ENCODE measurements at places on chromosomes 7 and 10. TPM values are rescaled to one million over a fixed set of nuclear protein-coding genes. Genes with fewer than 3 reads are reported as not detected.

The DLX5 gene
- total RNA-seq = not detected

The HOXA2 gene
- 0.88 TPM for total RNA-seq

The LRRC4 gene
- total RNA-seq = 1.00 TPM

The NKX2-3 gene
- total RNA-seq = not detected

The FFAR4 gene
- 0.17 TPM for total RNA-seq

The TMEM106B gene
- total RNA-seq = 42.8 TPM

The VGF gene
- not detected for total RNA-seq

DNA sequence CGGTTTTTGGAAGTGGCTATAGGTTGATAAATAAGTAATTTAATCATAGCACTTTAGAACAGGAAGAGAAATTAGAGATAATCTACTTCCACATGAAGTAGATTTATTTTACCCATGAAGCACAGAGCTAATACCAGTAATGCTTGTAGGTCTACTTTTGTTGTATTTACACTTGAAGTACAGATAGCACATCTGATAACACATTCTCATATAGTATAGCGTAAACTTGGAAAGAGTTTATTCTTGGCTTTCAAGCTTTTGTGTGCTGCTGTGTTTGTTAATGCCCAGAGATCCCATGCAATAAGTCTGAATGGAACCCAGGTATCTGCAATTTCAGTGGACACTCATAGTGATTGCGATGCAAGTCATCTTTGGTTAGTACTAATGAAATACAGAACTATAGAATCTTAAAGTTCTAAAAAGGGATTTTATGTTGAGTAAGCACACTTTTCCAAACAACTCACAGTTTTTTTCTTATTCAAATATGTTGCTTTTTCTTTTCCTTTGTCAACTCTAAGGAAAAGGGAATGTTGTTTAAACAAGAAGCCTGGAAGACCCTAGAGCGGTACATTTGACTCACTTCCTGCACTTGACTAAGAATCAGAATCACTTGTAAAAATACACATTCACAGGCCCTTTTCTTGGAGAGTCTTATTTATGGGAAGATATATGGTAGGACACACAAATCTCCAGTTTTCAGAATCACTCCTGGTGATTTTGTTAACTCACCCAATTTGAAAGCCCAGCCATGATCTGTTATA, 105.8 kb downstream of the GNAI1 start:
- no peak overlapping the region for H3K4me3 ChIP-seq
- H3K4me1 ChIP-seq = no peaks in the 10 kb centered on the region
- no peaks in the 10 kb centered on the region for H3K27me3 ChIP-seq
- no peak overlapping the region for H3K27ac ChIP-seq
- no peaks in the 10 kb centered on the region for H3K36me3 ChIP-seq

DNA sequence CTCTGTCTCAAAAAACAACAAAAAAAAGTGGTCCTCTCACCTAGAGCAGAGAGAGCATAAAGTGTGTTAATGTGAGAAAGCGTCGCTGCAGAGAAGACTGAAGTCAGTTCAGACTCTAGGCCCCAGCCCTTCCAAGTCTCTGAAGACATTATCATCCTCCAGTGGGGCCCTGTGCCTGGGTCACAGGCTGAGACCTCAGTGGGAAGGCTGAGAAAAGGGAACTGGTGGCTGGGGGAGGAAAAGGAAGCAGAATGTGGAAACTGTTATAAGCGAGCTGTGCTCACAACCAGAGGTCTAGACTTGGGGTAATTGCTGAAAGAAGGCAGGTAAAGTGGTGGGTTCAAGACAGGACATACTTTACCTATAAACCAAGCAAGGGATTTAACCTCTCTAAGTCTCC, 4.9 kb upstream of the RRP12 start:
- H3K27ac ChIP-seq = no peak overlapping the region
- H3K27me3 ChIP-seq = no peaks in the 10 kb centered on the region
- peaks cover 4% of the 10 kb centered on the region for H3K4me1 ChIP-seq

DNA sequence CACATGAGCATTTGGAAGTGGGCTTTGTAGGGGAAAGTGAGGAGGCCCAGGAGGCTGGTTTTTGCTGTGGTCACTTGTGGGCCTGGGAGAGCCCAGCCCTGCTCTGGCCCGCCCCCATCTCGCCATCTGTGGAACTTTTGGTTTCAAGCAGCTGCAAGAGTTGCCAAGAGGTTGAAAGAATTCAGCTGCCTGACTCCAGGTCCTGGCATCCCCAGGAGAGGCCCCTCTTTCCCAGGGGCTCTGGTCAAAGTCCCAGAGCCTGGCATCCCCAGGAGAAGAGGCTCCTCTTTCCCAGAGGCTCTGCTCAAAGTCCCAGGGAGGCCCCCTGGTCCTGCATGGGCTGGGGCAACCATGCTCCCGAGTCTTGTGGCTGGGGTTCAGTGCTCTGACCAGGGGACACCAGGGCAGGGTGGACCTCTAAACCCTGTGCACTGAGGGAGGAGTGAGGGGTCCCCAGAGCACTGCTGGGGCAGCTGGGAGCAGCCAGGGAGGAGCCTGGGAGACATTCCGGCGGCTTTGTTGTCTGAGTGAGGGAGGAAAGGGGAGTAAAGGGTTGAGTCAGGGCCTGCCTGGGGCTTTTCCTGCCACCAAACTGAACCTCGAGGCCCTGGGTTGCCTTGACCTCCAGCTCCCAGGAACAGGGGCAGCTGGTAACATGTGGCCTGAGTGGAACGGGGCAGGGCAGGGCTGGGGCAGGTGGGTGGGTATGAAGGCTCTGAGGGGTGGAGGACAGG, 27.7 kb upstream of the CSGALNACT2 start:
- no peak overlapping the region for H3K4me3 ChIP-seq
- no peaks in the 10 kb centered on the region for H3K4me1 ChIP-seq
- H3K27me3 ChIP-seq = no peaks in the 10 kb centered on the region

- peaks cover 4% of the 10 kb centered on the region for H3K4me1 ChIP-seq
- H3K4me3 ChIP-seq = peak within 1 kb of the TSS; percentile 53
- no peak for DNase-seq
- H3K27me3 ChIP-seq = peaks cover 32% of the 10 kb centered on the region
These were observed at the start of gene IRF5 for GRCh38 chr7:128937647-128938543. Gene IRF5, plus strand, starts transcription at chr7:128937927. Its CDS starts 4,155 bp downstream, at chr7:128942082.

DNA sequence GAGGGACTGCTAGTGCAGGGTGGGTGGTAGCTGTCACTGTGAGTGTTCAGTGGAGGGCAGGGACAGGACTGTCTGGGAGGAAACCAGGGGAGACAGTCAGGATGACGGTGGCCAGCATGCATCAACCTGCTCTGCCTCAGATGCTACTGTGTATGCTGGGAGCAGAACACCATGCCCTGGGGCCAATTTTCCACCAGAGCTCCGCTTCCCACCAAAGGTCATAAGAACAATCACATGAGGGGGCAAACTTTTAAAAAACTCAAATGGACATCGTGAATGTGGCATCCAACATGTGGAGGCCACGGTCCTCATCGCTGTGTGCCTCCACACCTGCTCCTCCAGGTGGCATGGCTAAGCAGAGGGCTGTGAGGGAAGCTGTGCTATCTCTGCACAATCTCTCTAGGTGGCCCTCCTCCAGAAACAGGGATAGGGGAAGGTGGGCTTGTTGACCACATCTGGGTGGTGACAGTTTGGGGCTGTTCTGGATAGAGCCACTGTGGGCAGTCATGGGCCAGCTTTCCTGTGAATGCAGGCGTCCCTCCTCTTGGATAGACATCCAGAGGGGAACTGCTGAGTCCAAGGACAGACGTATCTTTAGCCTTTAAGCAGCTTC, 411.0 kb downstream of the PTPRN2 start:
- no peak overlapping the region for H3K4me3 ChIP-seq
- no peak overlapping the region for H3K27ac ChIP-seq
- no peaks in the 10 kb centered on the region for H3K36me3 ChIP-seq
- no peak for DNase-seq

GRCh38 chr7:66697449-66698438, 42.8 kb upstream of the RABGEF1 start:
- no peak overlapping the region for H3K27ac ChIP-seq
- no peaks in the 10 kb centered on the region for H3K4me1 ChIP-seq

- H3K36me3 ChIP-seq = no peaks in the 10 kb centered on the region
- H3K27ac ChIP-seq = no peak overlapping the region
- H3K4me1 ChIP-seq = no peaks in the 10 kb centered on the region
These were observed 11.5 kb downstream of the STEAP1 start for GRCh38 chr7:90165724-90166123.

DNA sequence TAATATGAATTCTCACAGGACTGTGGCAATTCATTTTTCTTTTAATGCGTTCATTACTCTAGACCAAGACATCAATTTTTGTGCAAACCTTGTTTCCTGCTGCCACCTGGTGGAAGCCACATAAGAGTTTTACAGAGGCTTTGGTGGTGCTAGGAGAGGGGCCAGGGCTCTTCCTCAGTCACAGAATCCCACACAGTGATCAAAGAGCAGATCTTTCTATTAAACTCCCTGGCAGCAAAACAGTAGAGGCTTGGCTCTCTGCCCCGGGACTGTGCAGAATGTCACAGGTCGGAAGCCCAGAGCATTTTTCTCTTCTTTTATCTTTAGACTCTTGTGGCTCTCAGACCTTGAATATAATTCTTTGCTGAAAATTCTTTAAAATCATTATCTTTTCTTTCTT, 506.4 kb upstream of the C7orf33 start:
- H3K36me3 ChIP-seq = no peaks in the 10 kb centered on the region
- no peak for DNase-seq
- H3K4me1 ChIP-seq = no peaks in the 10 kb centered on the region

GRCh38 chr7:18693406-18693805, 197.9 kb downstream of the HDAC9 start:
- H3K27ac ChIP-seq = no peak overlapping the region
- peak; percentile 21 for DNase-seq
- H3K36me3 ChIP-seq = no peaks in the 10 kb centered on the region
- no peaks in the 10 kb centered on the region for H3K27me3 ChIP-seq

- H3K27me3 ChIP-seq = no peaks in the 10 kb centered on the region
- H3K4me1 ChIP-seq = no peaks in the 10 kb centered on the region
- H3K36me3 ChIP-seq = no peaks in the 10 kb centered on the region
- H3K27ac ChIP-seq = no peak overlapping the region
These were observed 23.0 kb upstream of the PRPF18 start for GRCh38 chr10:13563481-13564445.

GRCh38 chr10:125599194-125599593, 83.8 kb downstream of the TEX36 start:
- no peaks in the 10 kb centered on the region for H3K27me3 ChIP-seq
- DNase-seq = no peak
- H3K36me3 ChIP-seq = no peaks in the 10 kb centered on the region
- no peak overlapping the region for H3K27ac ChIP-seq

GRCh38 chr10:30313579-30314350, 35.3 kb downstream of the MTPAP start:
- no peaks in the 10 kb centered on the region for H3K4me1 ChIP-seq
- H3K27me3 ChIP-seq = no peaks in the 10 kb centered on the region
- no peak overlapping the region for H3K4me3 ChIP-seq
- H3K36me3 ChIP-seq = no peaks in the 10 kb centered on the region
- no peak overlapping the region for H3K27ac ChIP-seq

GRCh38 chr7:28174901-28175661, 5.5 kb downstream of the JAZF1 start:
- no peak for DNase-seq
- H3K27me3 ChIP-seq = no peaks in the 10 kb centered on the region
- no peak overlapping the region for H3K27ac ChIP-seq
- peaks cover 36% of the 10 kb centered on the region for H3K4me1 ChIP-seq

- peak; percentile 62 for DNase-seq
- no peak overlapping the region for H3K4me3 ChIP-seq
- no peaks in the 10 kb centered on the region for H3K36me3 ChIP-seq
- no peaks in the 10 kb centered on the region for H3K27me3 ChIP-seq
These were observed 482.6 kb upstream of the SEMA3A start for GRCh38 chr7:84677117-84677732.

DNA sequence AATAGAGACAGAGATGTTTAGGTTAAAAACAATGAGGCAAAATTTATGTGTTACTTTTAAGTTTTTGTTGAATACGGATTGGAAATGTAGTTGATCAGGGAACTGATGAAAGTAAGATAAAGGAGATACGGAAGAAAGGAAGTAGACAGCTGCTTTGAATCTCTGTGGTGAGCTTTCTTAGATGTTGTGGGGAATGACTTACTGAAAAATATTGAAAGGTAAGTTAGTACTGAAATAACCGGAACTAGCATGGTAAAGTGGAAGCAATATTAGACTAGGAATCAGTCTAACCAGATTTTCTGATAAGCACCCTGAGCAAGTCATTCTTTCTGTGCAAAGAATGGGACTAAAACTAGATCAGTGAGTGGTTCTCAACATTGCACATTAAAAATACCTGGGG, 34.8 kb downstream of the LUC7L2 start:
- DNase-seq = no peak
- H3K36me3 ChIP-seq = peaks cover 16% of the 10 kb centered on the region
- no peaks in the 10 kb centered on the region for H3K4me1 ChIP-seq
- H3K27ac ChIP-seq = no peak overlapping the region
- no peaks in the 10 kb centered on the region for H3K27me3 ChIP-seq

DNA sequence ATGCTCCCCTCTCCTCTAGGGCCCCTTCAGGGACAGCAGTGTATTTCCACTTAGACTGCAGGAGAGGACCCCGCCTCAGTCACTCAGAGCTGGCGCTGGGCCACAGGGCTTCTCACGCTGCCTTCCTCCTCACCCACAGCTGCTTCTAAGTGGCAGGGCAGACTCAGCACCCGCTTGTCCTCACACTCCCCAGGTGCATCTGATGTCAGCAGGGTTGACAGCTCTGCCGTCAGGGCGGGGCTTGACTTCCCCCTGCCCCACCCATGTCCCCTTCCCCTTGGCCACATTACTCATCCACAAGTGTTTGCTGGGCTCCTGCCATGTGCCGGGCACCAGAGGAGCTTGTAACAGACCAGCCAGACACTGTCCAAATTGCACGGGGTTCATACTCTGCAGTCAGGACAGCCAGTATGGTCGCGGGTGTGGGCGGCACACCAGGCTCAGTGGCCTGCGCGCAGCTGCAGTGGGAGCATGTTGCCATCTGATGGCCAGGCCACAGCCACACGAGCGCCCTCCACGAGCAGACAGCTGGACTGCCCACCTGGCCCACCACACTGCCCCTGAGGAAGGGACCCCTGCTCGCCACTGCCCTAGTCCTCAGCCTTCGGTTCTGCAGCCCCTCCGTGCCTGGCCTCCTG, 29.3 kb upstream of the TTYH3 start:
- no peak overlapping the region for H3K27ac ChIP-seq
- no peak for DNase-seq

DNA sequence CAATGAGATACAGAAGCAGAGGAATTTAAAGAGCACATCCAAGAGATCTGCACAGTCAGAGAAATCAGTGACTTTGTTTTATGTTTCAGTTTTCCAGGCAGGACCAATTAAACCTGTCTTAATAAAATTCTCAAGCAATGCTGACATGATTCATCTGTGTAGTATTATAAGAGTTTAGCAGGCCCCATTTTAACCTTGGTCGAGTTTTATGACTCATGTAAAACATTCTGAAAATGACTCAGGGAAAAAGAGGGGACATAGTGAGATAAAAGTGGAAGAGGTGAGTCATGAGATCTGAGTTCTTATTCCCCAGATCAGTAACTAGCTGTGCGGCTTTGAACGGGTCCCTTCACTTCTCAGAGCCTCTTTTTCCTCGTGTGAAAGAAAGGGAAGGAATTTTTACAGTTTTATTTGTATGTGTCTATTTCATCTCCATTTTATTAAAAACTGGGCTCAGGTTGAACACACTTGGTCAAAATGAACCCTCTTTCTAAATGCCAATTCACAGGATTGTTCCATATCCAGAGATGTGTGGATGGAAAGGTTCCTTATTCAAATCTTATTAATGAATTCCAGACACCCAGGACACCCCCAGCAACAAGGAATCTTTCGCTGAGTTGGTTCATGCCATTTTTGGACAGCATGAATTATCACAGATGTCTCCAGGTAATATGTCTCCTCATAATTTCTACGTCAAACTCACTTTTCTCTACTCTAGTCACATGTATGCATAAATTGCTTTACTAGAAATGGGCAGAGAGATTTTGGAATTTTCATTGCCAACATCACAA, 143.2 kb downstream of the JAZF1 start:
- H3K27ac ChIP-seq = peak overlapping the region; percentile 41
- no peaks in the 10 kb centered on the region for H3K36me3 ChIP-seq
- H3K4me1 ChIP-seq = peaks cover 19% of the 10 kb centered on the region
- no peak overlapping the region for H3K4me3 ChIP-seq

Measured in gastrocnemius medialis (tissue), 4 donors.